ENCODE measurements at places on chromosomes 2 and 18. TPM values are rescaled to one million over a fixed set of nuclear protein-coding genes. Genes with fewer than 3 reads are reported as not detected.
A peak's percentile ranks its signal among the peaks of the same experiment; 100 is the strongest.

- no peak for DNase-seq
Measured at GRCh38 chr2:214995409-214995808, 143.0 kb downstream of the ABCA12 start.

Gene PRSS56
- 0.82 TPM for total RNA-seq

Gene ITGA4
- 16.6 TPM for total RNA-seq

Gene CFAP65
- total RNA-seq: not detected

DNA sequence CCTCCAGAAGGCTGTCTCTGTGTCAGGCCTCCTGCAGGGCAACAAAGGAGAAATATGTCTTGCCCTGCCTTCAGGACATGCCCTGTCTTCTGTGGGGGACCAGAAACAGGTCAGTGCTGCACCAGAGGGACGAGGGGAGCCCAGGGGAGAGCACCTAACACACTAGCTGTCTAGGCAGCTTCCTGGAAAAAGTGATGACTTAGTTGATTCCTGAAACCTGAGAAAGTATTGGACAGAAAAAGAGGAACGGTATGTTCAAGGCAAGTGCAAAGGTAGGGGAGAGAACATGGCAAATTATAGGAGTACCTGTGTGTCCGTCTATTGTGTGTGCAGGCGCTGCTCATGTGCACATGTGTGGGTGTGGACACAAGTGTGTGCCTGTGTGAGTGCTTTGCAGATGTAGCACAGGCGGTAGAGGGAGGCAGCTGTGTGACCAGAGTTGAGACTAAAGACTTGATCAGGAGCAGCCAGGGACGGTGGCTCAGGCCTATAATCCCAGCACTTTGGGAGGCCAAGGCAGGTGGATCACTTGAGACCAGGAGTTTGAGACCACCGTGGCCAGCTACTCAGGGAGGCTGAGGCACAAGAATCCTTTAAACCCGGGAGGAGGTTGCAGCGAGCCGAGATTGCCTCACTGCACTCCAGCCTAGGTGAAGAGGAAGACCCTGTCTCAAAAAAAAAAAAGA lies 119.5 kb downstream of the GYPC start:
- DNase-seq: no peak

Gene SUCLG1
- total RNA-seq: 79.6 TPM

Gene C2orf15
- 0.92 TPM for total RNA-seq

DNA sequence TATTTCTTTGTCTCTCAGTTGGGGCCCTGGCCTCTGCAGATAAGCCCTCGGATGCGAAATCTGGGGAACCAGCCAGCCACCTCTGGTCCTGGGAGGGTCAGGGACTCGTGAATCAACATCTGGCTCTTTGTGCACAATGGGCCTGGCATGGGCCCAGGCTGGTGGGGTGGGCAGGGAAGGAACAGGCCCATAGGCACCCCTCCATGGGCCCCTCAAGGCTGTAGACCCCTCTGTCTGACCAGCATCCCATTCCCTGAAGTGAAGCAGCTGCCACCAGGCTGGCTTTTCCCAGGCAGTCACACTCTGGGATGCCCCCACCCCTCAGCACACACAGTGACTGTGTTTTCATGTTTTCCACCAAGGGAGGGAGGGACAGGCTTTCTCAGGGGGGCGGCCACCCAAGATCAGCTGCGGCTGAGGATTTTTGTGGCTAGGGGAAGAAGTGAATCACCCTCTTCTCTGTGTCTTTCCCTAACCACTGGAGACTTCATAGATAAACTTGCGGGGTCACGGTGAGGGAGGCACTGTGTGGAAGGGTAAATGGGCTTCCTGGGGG lies 166.0 kb downstream of the AGAP1 start:
- peak; percentile 69 for DNase-seq

Gene APOB
- under 0.01 TPM for total RNA-seq

- no peak for DNase-seq
Measured at GRCh38 chr18:604771-605170, 8.0 kb downstream of the CLUL1 start.

DNA sequence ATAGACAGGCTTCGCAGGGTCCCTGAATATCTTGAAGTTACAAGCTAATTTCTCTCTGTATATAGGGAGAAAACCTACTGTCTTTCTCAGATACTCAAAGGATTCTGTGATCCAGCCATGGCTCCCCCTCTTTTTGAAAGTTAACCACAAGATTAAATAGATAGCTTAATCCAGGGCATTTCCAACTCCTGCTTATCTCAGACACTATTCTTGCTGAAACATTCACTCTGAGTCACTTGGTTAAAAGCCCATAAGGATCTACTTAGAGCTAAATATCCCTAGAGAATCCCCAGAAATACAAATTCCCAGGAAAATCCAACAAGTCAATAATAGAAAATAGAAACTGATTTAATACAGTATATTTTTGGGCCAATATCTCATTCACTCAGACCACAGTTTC lies 179.1 kb upstream of the LYPD1 start:
- DNase-seq: no peak

- no peak for DNase-seq
Measured at GRCh38 chr2:69817729-69818501, 11.5 kb upstream of the GMCL1 start.

DNA sequence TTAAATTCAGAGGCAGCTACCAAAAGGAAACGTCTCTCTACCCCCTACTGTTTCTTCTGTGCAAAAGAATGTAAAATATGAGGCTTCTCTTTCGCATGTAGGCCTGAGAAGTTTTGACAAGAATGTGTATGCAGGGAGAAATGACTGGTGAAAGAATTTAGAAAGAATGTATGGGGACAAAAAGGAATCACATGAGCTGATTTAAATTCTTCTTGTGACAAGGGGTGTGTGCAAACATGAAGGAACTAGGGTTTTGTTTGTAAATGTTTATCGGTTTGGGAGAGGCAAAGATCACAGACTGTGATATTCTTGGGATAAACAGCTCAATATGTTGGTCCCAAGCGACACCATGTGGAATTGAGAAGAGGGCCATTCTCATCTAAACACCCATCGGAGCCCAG lies 345.2 kb upstream of the VRK2 start:
- DNase-seq: no peak

- DNase-seq: peak; percentile 60
Measured at GRCh38 chr2:61536180-61536571, 2.0 kb downstream of the XPO1 start.

DNA sequence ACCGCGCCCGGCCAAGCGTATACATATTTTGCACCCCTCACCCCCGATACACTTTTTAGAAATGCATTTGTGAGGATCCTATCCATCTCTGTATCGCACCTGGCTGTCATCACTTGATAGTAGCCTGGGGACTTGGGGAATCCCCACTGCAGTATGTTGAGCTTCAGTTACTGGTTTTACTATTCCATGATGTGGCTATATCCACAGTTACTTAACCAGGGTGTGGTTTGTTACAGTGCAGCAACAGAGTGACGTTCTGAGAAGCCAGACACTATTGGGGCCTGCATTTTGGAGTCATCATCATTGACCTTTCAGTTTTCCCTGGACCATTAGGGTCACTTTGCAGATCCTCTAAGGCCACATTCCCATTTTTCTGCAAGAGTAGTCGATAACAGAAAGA lies 212.7 kb downstream of the AGAP1 start:
- DNase-seq: no peak

Gene PHOSPHO2
- 5.0 TPM for total RNA-seq

Gene REG3A
- not detected for total RNA-seq

GRCh38 chr2:197606180-197606579 lies 69.2 kb downstream of the RFTN2 start:
- no peak for DNase-seq

GRCh38 chr18:13435586-13436333 lies 217.2 kb downstream of the LDLRAD4 start:
- DNase-seq: no peak

DNA sequence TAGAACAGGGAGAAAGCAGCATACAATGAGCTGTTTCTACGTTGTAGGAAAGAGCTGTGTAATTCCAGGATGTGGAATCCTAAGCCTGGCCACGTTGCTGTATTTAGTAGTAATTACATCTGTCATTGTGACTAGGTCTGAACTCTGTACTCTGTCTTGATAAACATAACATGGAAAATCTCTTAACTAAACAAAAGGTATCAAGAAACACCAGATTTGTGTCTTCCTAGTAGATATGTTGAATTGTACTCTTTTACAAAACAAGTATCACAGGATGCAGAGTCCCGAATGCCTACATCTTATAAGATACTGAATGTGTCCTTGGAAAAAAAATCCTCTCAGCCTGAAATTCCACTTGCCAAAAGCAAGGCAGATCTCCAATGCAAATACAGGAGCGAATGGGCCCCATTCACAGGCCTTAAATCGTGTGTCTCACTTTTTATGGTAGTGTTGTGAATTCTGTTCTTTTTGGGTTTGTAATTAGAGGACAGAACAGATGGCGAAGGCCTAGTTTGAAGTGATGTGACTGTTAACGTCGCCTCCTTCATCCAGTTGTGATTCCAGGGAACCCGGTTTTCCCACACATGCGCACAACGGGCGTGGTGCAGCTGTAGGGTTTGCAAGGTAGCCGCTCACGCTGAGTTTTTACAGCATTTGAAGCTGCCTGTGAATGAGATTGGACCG lies 246.5 kb downstream of the GBX2 start:
- DNase-seq: no peak

GRCh38 chr2:203918264-203918663 lies 18.3 kb upstream of the ICOS start:
- DNase-seq: peak; percentile 52

DNA sequence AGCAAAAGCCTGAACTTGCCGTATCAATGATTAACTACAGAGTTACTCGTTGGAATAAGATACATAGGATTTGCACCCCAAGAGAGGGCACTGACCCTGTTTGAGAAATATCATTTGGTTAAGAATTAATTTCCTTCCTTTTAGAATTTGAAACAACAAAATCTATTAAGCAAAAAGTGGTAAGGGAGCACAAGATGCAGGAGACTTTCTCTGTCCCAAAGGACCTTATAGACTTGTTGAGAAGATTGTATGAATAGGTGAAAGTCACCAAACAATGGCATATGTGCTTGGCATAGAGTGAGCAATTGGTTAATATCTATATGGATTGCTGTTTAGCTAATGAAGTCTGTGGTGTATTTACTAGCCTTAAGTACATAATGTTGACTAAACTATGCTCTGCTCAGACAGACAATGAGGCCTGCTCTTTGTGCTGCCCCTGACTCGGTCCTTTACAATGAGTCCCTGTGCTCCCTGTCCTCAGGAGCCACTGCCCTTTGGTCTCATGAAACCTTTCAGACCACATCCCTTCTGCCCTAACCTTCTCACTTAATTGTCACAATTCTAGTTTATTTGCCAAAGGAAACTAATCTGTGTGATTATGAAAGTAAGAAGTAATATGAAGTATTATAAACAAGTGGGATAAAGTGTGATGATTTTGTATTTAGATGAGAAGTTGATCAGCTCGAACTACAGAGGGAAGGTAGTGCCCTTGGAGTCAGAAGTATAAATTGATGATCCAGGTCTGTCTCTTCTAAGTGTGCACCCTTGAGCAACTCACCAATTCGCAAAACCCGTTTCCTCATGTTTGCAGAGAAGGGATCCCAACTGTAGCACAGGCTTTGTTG lies 21.2 kb upstream of the HNMT start:
- DNase-seq: no peak

DNA sequence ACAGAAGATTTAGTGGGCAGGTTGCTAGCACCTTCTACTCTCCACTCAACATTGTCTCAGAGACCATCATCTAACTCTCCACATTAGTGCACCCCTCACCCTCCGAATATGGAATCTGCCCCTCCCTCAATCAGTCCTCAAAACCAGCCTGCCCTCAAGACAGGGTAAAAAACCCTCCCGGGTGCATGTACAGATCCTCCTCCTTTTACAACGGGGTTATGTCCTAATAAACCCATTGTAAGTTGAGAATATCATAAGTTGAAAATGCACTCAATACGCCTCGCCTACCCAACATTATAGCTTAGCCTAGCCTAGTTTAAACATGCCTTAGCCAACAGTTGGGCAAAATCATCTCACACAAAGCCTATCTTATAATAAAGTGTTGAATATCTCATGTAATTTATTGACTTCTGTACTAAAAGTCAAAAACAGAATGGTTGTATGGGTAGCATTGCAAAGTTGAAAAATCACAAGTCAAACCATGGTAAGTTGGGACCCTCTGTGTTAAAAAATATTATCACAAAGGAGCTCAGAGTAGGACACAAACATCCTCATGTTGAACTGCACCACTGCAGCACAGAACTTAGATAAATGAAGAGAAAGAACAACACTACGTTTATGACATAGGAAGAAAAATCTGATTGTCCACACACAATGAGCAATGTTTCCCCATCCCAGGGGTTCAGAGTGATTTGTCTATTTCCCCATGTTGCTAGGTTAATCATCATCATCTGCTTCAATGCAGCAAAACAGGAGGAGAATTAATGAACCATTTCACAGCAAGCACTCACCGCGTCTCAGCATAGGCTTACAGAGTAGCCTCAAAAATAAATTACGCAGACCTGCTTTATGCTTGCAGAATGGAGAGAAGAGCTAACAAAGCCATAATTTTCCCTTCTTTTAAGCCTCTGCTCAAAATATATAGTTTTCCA lies 184.1 kb upstream of the ARL4C start:
- DNase-seq: no peak

- no peak for DNase-seq
Measured at GRCh38 chr2:219836647-219837177, 209.3 kb downstream of the SLC4A3 start.

DNA sequence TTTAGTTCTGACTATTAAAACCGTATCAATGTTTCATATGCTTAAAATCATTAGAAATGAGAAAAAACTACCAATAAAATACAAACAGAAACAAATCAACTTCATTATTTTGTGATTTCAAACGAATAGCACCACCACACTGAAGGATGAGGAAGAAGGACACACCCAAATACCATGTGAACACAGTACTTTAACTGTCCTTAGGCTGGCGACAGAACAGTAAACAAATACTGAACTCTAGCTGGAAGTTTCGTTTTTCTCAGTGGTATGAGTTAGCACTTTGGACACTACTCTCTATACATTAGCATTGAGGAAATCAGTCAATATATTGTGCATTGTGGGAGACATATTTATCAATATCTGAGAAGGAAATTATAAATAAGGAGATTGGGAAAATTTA lies 202.4 kb upstream of the AGAP1 start:
- no peak for DNase-seq

Gene NT5C1B
- total RNA-seq: not detected

Gene LYPD1
- 3.6 TPM for total RNA-seq

Gene CTLA4
- total RNA-seq: 1.2 TPM

Gene POTEI
- 0.21 TPM for total RNA-seq

Gene IL1R2
- 5.7 TPM for total RNA-seq

GRCh38 chr2:197286805-197287595 lies 23.6 kb downstream of the ANKRD44 start:
- peak; percentile 52 for DNase-seq

- no peak for DNase-seq
Measured at GRCh38 chr2:127403460-127403859, 14.8 kb upstream of the PROC start.

All from tongue (tissue), 3 donors.